ENCODE measurements at places on chromosomes 6 and 20.

DNA sequence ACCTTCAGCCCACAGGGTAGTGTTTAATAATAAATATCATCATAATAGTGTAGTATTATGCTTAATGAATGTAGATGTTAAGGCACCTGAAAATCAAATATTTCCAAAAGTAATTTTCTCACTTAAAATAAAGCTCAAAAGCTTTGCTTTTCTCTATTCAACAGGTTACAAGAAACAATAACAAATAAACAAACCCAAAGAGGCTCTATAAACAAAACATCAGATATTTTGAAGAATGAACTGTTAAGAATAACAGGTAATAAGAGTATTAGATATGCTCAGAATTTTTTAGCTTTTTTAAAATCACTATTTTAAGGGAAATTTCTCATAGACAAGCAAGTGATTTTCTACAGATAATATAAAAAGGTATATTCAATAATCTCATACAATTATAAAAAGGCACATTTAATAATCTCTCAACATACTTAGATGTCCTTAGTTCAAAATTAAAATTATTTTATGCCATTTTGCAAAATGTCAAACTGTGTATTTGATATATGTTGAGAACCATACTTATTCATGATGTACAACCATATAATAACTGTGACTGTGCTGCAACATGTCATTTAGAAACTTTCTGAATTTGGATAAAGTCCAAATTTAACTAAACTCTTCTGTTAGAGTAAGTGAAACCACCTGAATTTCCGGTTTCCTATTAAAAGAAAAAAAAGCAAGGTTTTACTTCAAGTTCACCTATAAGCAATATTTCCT is 35.8 kb downstream of the PHIP start:
- no peak for DNase-seq

DNA sequence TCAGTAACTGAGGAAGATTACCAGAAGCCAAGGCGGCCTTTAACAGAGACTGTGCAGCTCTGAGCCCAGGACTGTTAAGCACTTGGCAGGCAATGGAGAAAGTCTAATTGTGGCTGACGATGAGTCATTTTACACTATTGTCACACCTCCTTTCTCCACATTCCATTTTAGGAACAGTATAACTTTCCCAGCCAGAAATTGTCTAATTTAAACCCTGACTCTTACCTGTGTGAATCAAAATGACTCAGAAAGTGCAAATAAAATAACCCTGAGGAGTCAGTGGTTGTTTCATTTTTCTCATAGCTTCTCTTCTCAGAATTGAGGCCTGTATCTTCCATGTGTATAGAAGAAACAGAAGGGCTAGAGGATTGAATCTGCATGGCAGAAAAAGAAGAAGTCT is 40.0 kb upstream of the OPN5 start:
- DNase-seq = peak; percentile 71

GRCh38 chr6:97919631-97920030 is 636.6 kb upstream of the MMS22L start:
- DNase-seq = no peak

- DNase-seq = no peak
Measured at GRCh38 chr6:391559-392440, at the start of gene IRF4. Gene IRF4 (plus strand): TSS chr6:391752. CDS start chr6:393153, 1,401 bp downstream.

- DNase-seq = no peak
Measured at GRCh38 chr20:62254021-62254724, 15.9 kb downstream of the OSBPL2 start.

GRCh38 chr6:128870746-128871145 is 12.2 kb upstream of the LAMA2 start:
- no peak for DNase-seq

- no peak for DNase-seq
Measured at GRCh38 chr20:16007164-16007563, 566.1 kb downstream of the KIF16B start.

DNA sequence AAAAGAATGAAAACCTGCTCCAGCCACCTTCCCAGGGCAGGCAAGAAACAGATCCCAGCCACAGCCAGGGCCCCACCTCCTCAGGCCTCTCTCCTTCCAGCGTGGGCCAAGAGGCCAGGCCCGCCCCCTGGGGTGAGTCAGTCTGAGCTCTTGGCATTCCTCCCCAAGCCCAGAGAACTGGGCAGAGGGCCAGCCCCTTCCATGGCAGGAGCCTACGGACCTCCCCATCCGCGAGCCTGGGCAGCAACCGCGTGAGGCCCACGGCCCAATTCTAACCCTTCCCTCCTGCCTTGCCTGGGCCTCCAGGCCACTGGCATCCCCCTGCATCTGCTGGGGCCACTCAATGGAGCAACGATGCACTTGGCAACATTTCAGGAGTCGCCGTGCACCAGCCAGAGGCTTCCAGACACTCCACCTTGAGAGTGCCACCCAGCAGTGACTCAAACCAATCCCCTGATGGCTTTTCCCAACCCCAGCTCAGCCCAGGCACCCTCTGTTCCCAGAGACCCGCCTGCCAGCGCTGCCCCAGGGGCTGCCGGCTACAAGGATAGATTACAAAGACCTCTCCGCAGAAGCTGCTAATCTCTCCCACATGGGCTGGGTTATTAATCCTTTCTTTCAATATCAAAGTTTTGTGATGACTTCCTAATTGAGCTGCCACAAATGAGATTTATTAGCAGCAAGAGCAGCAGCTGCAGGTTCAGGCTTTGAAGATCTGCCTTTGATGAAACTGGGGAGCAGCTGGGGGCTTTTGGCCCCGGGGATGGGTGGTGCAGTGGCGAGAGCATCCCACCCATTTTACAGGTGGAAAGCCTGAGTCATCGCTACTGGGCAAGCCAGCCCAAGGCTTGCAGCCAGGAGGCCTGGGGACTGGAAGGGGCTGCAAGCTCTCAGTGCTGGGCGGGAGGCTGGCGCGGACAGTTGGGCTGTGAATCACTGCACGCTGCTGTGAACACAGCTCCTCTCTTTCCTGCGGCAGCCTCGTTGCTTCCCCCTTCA is 85.7 kb downstream of the NFATC2 start:
- peak; percentile 96 for DNase-seq

DNA sequence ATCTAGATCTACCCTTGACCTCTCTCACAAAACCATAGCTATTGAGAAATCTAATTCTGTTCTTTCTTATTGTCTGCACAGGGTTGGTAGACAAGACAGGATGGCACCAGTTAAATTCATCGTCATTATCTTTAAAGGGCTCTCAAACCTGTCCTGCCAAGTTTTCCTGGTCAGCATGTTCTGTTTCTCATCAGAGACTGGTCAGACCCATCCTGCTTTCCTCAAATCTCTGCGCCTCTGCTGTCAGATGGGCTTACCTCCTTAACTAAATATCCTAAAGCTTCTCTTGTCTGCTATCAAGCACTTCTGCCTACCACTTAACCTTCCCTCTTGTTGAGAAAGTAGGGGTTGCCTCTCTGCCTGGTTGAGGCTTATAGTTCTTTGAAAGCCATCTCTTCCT is 125.2 kb downstream of the MYO6 start:
- DNase-seq = no peak

DNA sequence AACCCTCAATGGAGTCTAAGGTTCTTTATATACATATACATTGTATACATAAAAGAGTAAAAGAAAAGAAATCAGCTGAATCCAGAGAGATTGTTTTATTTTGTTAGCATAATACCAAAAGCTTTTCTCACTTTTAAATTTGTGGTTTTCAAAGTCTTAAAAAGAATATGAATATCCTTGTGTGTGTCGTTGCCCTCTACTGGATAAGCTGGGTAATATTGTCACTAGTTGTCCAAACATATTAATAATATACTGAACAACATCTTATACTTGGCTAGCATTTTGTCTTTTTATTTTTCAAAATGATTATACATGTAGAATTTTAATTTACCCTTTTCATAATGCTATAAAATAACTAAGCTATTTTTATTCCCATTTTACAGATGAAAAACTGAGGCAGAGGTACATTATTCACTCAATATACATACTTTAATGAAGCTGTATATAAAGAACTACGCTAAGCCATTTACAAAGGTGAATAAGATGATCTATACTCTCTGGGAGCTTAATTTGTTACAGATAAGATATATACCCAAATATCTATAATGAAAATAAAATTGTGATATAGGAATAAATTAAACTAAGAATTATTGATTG is 531.7 kb downstream of the TFAP2B start:
- DNase-seq = no peak

DNA sequence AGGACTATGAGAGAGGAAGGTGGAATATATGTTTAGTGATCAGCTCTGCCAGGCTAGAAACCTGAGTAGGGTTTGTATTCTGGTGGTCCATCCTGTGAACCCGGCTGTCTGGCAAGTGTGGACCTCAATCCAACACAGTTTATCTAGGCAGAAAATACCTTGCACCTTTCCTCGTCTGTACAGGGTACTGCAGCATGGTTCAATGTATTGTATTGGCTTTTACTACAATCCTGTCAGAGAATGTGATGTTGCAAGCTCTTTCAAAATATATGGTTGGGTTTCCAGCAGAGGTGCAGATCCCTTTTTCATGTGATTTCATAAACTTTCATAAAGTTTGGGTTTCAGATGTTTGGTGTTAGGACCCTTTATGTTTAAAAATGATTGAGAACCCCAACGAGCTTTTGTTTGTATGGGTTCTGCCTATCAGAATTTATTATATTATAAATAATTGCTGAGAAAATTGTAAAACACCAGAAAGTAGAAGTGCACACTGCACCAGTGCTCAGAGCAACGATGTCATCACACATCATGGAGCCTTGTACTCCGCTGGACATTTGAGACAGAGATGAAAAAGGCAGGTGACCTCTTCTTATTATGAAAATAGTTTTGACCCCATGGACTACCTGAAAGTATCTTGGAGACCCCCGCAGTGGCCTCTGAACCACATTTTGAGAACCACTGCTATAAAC is 106.6 kb downstream of the RTN4IP1 start:
- no peak for DNase-seq

DNA sequence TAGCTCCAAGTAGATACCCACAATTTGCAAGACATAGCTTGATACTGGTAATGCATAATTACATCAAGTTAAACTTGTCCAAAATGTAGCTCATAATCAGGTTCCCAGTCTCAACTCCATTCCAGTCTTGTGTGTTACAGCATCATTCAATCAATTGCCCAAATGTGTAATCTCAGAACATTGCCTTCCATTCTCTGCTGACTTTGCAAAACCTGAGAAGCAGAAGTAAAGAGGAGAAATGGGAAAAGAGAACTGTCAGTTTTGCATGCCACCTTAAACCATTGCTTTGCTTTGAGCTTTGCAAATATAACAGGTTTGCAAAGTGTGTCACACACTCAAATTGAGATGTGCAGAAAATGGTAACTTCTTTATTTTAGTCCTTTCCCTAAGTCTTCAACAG is 40.3 kb upstream of the CNKSR3 start:
- no peak for DNase-seq

GRCh38 chr6:63998991-63999390 is 363.4 kb downstream of the PHF3 start:
- no peak for DNase-seq

- no peak for DNase-seq
Measured at GRCh38 chr6:111767752-111768430, 105.4 kb downstream of the FYN start.

DNA sequence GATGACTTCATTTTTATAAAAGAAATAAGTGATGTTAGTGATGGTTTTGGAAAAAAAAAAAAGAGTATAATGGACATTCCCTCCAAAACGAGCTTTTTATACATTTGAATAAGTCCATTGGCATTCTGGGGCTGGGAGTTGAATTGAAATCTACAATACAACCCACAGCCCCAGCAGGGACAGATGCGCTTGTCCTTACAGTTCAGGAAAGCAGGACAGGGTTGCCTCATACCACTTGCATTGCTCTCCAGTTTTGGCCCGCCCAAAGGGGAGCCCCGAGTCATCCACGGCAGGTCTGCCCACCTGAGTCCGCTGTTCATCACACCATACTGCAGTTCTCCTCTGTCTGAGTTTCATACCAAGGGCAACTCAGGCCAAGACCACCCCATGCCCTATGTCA is 46.2 kb downstream of the VAPB start:
- DNase-seq = no peak

- no peak for DNase-seq
Measured at GRCh38 chr6:56984361-56984760, 29.5 kb downstream of the BEND6 start.

DNA sequence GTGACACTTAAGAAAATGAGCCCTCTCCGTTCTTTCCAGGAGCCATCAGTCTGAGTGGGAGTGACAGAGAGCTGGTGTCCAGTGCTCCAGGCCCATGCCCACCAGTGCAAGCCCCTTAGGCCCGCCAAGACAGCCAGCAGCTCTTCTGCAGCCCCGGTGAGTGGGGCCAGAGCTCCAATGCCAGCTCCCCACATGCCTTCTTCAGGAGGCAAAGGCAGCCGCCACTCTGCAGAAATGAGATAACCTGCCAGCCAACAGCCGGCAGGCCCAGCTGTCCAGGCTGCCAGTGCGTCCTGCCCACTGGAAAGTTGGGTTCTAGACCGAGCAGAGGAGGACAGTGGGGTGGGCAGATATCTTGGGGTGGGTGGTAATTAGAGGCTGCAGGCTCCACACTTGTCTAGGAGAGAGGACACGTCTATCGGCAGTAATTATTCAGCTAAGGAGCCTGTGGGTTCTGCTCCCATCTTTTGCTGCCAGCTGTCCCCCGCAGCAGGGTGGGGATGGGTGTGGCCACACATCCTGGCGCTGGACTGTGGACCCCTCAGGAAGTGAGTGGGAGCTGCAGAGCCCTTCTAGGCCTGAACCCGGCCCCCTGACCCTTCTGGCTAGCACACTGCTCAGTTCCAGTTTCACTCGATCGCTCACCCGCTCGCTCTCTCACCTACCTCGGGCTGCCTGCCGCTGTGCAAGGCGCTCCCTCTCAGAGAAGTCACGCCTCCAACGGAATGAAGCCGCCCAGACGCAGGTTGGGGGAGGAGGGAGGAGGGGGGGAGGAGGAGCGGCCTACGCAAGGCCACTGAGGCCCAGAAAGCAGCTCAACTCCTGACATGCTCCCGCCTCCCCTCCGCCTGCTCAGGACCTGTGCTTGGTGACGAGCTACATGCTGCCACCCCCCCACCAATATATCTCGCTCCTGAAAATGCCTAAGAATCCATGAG is 3.6 kb downstream of the GRM4 start:
- DNase-seq = no peak

- no peak for DNase-seq
Measured at GRCh38 chr6:133748628-133749027, 140.3 kb upstream of the TCF21 start.

- DNase-seq = no peak
Measured at GRCh38 chr20:57707320-57707719, 2.5 kb downstream of the PMEPA1 start.

DNA sequence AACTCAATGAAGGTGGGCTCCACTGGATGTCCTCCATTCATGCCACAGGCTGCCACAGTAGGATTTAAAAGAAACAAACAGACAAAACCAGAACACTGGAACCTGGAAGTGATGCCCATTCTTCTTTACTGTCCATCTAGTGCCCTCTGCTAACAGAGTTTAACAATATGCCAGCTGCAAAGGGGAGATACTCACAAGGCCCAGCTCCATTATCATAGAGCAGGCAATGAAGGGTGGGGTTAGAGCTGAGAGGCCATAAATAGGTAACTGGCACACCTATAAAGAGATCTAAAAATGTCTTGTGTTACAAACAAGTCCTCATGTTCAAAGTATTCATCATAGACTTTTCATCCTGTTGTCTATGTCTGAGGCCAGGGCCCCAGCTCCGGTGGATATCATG is 75.6 kb downstream of the SOD2 start:
- DNase-seq = no peak
